Activated T-cell treated with anti-CD3 and anti-CD28 coated beads, Interleukin-2, amount 50 U/mL, for 24 hours (primary cell): ENCODE measurements at places on chromosomes 1 and 21.
A peak's percentile ranks its signal among the peaks of the same experiment; 100 is the strongest.

DNA sequence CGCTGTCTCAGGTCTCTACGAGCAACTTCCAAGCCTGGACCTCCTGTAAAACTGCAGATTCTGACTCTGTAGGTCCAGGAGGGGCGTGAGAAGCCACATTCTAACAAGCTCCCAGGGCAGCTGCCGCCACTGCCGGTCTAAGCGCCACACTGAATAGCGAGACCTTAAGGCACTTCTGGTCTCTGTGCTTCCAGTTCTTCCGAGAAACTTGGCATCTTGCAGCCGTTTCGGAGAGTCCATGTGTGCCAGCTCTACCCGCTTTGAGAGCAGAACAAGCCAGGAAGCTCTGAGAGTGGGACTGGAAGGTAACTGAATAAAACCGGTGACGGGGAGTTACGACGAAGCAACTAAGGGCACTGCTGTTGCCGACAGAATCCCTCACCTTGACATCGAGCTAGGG is 12.5 kb downstream of the AGT start:
- DNase-seq: no peak

GRCh38 chr1:53410100-53410541 is 49.1 kb upstream of the DMRTB1 start:
- peak; percentile 51 for DNase-seq

DNA sequence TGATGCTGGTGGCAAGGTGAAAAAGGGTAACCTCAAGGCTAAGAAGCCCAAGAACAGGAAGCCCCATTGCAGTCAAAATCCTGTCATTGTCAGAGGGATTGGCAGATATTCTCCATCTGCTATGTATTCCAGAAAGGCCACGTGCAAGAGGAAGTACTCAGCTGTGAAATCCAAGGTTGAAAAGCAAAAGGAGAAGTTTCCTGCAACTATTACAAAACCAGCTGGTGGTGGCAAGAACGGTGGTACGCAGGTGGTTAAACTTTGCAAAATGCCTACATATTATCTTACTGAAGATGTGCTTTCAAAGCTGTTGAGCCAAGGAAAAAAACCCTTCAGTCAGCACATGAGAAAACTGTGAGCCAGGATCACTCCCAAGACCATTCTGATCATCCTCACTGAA is 13.7 kb upstream of the VPS45 start:
- DNase-seq: no peak

- DNase-seq: peak; percentile 86
These were observed 27.7 kb upstream of the LY9 start for GRCh38 chr1:160768295-160768657.

DNA sequence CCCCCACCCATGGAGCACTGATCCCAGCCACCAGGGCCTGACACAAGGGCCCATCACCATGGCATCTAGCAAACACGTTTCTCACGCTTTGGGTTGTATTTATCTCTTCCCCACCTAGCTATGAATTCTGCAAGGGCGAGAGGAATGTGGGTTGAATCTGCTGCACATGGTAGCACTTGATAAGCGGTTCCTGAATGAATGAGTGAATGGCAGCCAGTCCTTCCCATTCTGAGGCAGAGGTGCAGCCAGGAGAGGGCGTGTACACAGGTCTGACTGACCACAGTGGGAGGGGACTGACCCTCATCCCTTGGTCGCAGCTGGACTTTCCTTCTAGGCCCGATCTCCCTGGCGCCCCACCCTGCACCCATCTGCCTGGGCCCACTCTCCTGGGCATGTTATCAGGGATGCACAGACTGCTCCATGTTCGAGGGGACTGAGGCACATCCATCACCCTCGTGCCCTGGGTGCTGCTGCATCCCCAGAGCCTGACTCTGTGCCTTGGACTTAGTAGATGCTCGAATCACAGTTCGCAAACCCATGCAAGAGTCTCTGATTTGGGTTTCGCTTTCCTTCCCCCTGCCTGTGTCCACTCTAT is 1.0 kb downstream of the RD3 start:
- DNase-seq: no peak

GRCh38 chr1:93427656-93428055 is 20.3 kb upstream of the FNBP1L start:
- DNase-seq: no peak

GRCh38 chr1:48532976-48533375 is 61.0 kb upstream of the SPATA6 start:
- no peak for DNase-seq

DNA sequence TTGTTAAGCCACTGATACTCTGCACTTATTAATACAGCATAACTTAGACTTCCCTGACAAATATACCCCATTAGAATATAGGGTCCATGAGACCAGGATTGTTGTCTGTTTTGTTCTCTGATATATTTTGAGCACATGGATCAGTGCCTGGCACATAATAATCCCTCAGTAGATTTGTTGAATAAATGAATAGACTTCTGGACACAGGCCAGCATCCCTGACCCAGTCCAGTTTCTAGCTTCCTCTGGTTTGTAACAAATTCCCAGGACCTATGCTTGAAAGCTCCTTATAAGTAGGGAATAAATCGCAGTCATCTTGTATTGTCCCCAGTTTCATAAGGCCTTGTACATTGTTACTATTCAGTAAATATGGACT is 58.2 kb upstream of the GADD45A start:
- no peak for DNase-seq
